RPMI7951 (cell line): ENCODE measurements at places on chromosomes 11 and 22. TPM values are rescaled to one million over a fixed set of nuclear protein-coding genes. Genes with fewer than 3 reads are reported as not detected.

GRCh38 chr11:43874738-43875137 lies 5.9 kb upstream of the ALKBH3 start:
- no peak for DNase-seq

Gene BIRC2
- total RNA-seq, result 79.0 and 98.2 TPM in 2 replicates

GRCh38 chr22:38963872-38964271 lies 6.5 kb downstream of the APOBEC3A start:
- DNase-seq, result no peak

GRCh38 chr11:25777343-25777742 lies 554.6 kb upstream of the ANO3 start:
- no peak for DNase-seq

- DNase-seq, result no peak
Measured at GRCh38 chr11:128505449-128506065, 81.8 kb downstream of the ETS1 start.

Gene TRPC6
- 0.36 and 1.1 TPM in 2 replicates for total RNA-seq

GRCh38 chr22:46538814-46539160 lies 1.4 kb upstream of the CELSR1 start:
- DNase-seq, result peak; percentile 76

Gene SMC1B
- 0.12 and 0.59 TPM in 2 replicates for total RNA-seq

Gene TRIM22
- total RNA-seq, result 5.5 and 10.1 TPM in 2 replicates

GRCh38 chr22:33272180-33272579 lies 214.0 kb upstream of the SYN3 start:
- DNase-seq, result no peak
